ENCODE measurements at places on chromosomes 13 and 19. TPM values are rescaled to one million over a fixed set of nuclear protein-coding genes. Genes with fewer than 3 reads are reported as not detected.

Gene NLRP11
- polyA plus RNA-seq = 0.07 TPM

Gene SNAPC2
- 21.7 TPM for polyA plus RNA-seq

Gene PCCA
- polyA plus RNA-seq = 4.9 TPM

Gene CEACAM4
- polyA plus RNA-seq = 0.34 TPM

Gene ZNF541
- polyA plus RNA-seq = not detected

Gene IL17D
- not detected for polyA plus RNA-seq

Gene RELB
- polyA plus RNA-seq = 85.1 TPM

Gene IFNL1
- polyA plus RNA-seq = not detected

Gene FGF21
- polyA plus RNA-seq = not detected

Gene ARHGAP45
- 579 TPM for polyA plus RNA-seq

Gene B3GNT8
- 0.06 TPM for polyA plus RNA-seq

Gene CEP89
- 7.2 TPM for polyA plus RNA-seq

Gene CACNG8
- polyA plus RNA-seq = not detected

Gene OSCAR
- 1.7 TPM for polyA plus RNA-seq

Gene ERF
- 96.4 TPM for polyA plus RNA-seq

Gene EPSTI1
- polyA plus RNA-seq = 13.4 TPM

Gene SH2D3A
- polyA plus RNA-seq = 61.1 TPM

Gene SBK2
- not detected for polyA plus RNA-seq

Gene PTH2
- polyA plus RNA-seq = not detected

Gene BRD4
- polyA plus RNA-seq = 27.3 TPM

Gene ATCAY
- not detected for polyA plus RNA-seq

Gene ZNF625
- 0.69 TPM for polyA plus RNA-seq

Gene NCAN
- 0.01 TPM for polyA plus RNA-seq

Gene LENG9
- 2.9 TPM for polyA plus RNA-seq

Gene C1QTNF9
- not detected for polyA plus RNA-seq

Gene RASAL3
- polyA plus RNA-seq = 154 TPM

Gene GPR183
- polyA plus RNA-seq = 150 TPM

Gene ZNF324B
- polyA plus RNA-seq = 4.7 TPM

Gene FCHO1
- polyA plus RNA-seq = 83.0 TPM

Gene CYP2A6
- not detected for polyA plus RNA-seq

Gene MAP4K1
- 232 TPM for polyA plus RNA-seq

Gene RASGRP4
- 0.98 TPM for polyA plus RNA-seq

Gene SLC7A10
- polyA plus RNA-seq = not detected

Gene MEF2B
- polyA plus RNA-seq = 5.4 TPM

Gene CACNG7
- polyA plus RNA-seq = not detected

Gene DENND1C
- 134 TPM for polyA plus RNA-seq

Gene IGFL1
- polyA plus RNA-seq = 0.15 TPM

Gene SLC17A7
- polyA plus RNA-seq = 0.60 TPM

Gene POSTN
- polyA plus RNA-seq = not detected

Gene NOTCH3
- 0.06 TPM for polyA plus RNA-seq

Gene ZIC5
- polyA plus RNA-seq = not detected

Gene CBY2
- not detected for polyA plus RNA-seq

Gene CLEC17A
- 180 TPM for polyA plus RNA-seq

Gene NTF4
- polyA plus RNA-seq = not detected

Gene PDX1
- polyA plus RNA-seq = not detected

Gene ZNF492
- 0.19 TPM for polyA plus RNA-seq

Gene ZNF135
- polyA plus RNA-seq = 9.2 TPM

Gene APOE
- 5.2 TPM for polyA plus RNA-seq

Gene LGALS14
- polyA plus RNA-seq = not detected

Gene DPF1
- 0.42 TPM for polyA plus RNA-seq

Gene MISP
- not detected for polyA plus RNA-seq

Gene PSG3
- not detected for polyA plus RNA-seq

Gene MLNR
- not detected for polyA plus RNA-seq

Gene RFPL4A
- not detected for polyA plus RNA-seq

Gene CACTIN
- 40.6 TPM for polyA plus RNA-seq

Gene KBTBD6
- 0.63 TPM for polyA plus RNA-seq

Gene PALM3
- not detected for polyA plus RNA-seq

Measured in B cell (primary cell).